Lung (tissue), 17 donors: ENCODE measurements at places on chromosomes 2 and 18. TPM values are rescaled to one million over a fixed set of nuclear protein-coding genes. Genes with fewer than 3 reads are reported as not detected.
A peak's percentile ranks its signal among the peaks of the same experiment; 100 is the strongest.

DNA sequence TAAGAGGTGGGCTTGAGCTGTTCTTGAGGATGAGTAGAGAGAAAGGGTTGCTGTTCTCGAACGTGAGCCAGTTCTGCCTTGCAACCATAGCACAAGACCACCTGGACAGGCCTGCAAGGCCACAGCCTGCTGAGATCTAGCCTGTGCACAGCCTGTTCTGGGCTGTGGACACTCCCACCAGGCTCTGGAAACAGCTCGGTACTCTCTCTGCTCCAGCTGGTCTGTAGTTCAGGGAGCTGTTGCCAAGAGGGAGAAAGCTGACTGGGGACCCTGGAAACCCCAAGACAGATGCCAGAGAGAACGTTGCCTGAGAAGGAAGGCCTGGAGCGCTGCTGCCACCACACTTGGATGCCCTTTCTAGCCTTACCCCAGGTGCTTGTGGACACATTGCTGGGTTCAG lies 69.8 kb downstream of the CTIF start:
- H3K36me3 ChIP-seq, result no peaks in the 10 kb centered on the region
- DNase-seq, result peak; percentile 29
- H3K4me3 ChIP-seq, result no peak overlapping the region
- H3K27me3 ChIP-seq, result no peaks in the 10 kb centered on the region
- no peak overlapping the region for H3K27ac ChIP-seq

DNA sequence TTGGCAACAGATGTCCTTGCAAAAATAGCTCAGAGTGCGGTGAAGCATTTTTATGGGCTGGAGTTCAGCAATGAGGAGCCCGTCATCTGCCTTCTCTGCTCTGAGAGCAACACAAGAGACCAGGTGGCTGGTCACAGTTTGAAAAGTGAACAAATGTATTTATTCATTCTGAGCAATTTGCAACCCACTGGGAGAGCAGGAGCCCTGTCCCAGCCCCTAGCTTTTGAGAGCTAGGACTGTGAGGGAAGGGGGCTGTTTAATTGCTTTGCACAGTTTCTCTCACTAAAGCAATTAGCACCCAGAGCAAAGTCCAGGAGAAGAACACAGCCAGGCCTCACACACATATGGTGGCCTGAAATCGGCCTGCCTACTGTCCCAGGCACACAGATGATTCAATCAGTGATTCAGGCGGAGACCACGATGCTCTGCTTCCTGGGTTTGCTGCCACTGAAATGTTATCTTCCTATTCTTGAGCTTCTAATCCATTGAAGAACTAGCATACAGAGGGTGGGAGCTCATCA lies 646.1 kb upstream of the ACVR2A start:
- peak; percentile 3 for DNase-seq
- H3K36me3 ChIP-seq, result no peaks in the 10 kb centered on the region
- H3K4me1 ChIP-seq, result no peaks in the 10 kb centered on the region
- no peak overlapping the region for H3K27ac ChIP-seq

DNA sequence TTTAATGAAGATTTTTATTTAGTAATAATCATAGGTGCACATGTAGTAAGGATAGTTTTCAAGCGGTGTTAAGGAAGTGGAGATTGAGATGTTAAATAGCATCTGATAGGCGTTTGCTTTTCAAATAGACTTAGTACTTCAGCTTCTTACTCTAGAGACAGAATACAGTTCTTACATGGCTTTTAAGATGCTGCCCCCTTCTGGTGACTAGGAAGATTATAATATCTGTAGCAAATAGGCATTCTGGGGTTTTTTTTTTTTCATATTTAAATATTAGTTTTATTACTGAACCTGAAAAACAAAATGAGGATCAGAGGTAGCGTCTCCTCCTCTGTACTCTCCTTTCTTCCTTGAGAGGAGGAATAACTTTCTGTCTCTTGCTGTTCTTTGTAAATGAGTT lies 100.2 kb downstream of the AGAP1 start:
- no peak overlapping the region for H3K4me3 ChIP-seq
- no peak for DNase-seq
- no peak overlapping the region for H3K27ac ChIP-seq
- H3K4me1 ChIP-seq, result no peaks in the 10 kb centered on the region

Gene ELP2
- total RNA-seq, result 48.6 TPM

Gene PDCD1
- total RNA-seq, result 0.83 TPM
